ENCODE measurements at places on chromosomes 11 and 22.

DNA sequence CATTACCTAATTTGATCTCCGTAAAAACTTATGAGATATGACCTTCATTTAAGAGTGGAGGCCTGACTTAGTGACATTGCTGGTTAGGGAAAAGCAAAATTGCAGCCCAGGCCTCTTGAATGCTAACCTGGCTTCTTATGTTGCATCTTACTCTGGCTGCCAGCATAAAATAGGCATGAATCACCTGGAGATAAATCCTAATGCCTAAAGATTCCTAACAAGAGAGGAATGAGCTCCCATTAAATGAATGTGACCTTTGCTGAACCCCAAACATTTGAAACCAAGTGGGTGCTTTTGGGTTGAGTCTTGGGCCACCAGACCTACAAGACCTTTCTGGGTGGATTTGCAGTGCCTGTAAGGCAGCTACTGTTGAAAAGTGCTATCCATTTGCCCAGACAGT is 1145.6 kb upstream of the TENM4 start:
- no peak for DNase-seq

GRCh38 chr11:117232911-117233409 is 489 bp downstream of the RNF214 start:
- no peak for DNase-seq

DNA sequence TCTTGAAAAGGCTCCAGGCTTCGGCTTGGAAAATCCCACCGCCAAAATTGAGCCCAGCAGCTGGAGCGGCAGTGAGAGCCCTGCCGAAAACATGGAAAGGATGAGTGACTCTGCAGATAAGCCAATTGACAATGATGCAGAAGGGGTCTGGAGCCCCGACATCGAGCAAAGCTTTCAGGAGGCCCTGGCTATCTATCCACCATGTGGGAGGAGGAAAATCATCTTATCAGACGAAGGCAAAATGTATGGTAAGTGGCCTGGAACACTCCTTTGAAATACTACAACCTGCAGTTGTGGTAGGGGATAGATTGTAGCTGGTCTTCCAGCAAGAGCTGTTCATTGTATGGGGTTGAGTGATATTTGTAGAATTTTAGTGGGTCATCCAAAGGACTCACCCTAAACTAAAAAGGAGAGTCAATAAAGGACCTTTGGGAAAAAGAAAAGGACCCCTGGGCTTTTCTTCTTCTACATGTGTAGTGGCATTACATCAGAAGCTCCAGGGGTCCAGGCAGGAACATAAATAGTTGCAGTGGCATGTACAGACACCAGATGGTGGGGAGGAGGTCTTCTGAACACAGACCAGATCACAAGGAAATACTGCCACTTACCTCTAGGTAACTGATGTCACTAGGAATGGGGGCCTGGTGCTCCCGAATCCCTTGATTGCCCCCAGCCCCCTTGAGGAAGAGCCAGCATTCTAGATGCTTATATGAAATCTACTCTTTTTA is 90.1 kb downstream of the TEAD1 start:
- DNase-seq = no peak

DNA sequence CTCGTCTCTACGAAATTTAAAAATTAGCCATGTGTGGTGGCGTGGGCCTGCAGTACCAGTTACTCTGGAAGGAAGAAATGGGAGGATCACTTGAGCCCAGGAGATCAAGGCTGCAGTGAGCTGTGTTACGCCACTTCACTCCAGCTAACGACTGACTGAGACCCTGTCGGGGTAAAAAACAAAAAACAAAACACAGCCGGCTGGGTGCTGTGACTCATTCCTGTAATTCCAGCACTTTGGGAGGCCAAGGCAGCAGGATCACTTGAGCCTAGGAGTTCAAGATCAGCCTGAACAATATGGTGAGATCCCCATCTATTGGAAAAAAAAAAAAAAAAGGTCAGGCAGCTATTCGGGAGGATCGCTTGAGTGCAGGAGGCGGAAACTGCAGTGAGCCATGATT is 2.4 kb downstream of the PAFAH1B2 start:
- DNase-seq = no peak

DNA sequence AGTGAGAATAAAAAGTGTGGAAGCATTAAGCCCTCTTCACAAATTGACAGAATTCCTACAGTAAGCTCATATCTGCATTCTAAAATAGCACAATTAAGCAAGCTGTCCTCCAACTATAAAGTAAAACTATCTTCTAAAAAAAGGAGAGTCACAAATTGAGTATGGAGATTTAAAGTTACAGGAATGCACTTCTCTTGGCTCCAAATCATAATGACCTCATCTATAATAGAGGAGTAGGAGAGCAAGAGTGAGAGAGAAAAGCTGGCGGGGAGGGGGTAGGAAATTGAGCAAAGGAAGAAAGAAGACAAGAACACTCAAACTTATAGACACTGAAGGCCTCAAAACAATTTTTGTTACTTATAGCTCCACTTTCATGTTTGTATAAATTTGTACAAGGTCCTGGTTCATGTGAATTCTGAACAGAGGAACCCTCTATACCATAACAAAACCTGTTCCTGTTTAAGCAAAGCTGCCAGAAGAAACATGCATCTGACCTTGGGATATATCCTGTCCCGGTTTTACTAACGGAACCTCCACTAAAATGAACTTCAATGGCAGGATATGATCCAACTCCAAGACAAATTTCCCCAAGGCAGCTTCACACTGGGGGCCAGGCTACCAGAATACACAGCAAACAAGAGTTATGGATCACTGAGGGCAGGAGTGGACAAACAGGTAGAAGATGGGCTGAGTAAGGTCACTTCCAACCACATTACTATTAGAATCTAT is 37.2 kb downstream of the SLC35F2 start:
- no peak for DNase-seq

- no peak for DNase-seq
Observed at GRCh38 chr11:117606790-117607189, 190.2 kb downstream of the DSCAML1 start.

DNA sequence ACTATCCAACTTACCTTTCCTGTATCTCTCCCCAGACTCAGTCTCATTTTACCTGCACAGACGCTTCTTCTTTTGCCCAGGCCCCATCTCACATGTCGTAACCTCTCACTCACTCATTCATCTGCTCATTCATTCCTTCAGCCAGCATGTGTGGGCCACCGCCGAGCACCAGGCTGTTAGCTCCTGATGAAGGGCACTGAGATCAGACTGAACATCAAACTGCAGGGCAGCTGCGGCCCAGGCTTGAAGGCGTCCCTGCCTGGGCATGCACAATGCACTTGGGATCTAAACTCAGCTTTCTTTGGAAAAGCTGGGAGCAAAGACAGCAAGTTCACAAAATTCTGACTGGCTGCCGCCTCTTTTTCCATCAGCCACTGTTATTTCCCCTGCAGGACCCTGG is 1456.3 kb downstream of the BRD1 start:
- DNase-seq = no peak

DNA sequence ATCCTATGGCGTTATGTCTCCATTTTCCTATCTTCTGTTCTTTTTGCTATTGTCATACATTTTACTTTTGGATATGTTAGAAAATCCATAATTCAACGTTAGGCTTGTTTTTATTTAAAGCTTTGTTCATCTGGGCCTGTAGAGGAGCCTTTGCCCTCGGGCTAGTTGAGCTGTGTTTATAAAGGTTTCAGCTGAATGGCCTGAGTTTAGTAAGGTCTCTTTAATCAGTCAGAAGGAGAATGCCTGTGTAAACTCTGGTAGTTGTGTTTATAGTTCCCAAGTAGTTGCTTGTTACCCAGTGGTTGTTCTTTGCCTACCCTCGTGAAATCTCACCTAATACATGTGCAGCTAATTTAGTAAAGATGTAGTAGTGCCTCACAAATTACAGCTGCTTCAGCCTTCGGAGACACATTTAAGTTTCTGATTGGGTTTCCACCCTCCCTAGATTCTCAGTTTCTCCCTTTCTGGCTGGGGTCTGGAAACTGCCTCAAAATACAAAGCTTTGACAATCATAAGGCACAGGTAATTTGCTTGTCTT is 33.1 kb downstream of the MTMR3 start:
- no peak for DNase-seq

DNA sequence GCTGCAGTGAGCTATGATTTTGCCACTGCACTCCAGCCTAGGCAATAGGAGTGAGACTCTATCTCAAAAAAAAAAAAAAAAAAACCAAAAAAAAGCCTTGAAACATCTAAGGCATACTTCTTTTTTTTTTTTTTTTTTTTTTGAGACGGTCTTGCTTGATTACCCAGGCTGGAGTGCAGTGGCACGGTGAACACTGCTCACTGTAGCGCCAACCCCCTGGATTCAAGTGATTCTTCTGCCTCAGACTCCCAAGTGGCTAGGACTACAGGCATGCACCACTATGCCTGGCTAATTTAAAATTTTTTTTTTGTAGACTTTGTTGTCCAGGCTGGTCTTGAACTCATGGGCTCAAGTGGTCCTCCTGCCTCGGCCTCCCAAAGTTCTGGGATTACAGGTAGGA is 19.5 kb downstream of the ARFGAP3 start:
- no peak for DNase-seq

GRCh38 chr11:132122735-132123134 is 752.3 kb downstream of the NTM start:
- no peak for DNase-seq

GRCh38 chr22:24112188-24112587 is 69.1 kb upstream of the SUSD2 start:
- no peak for DNase-seq
